ENCODE measurements at places on chromosomes 2 and 18.

DNA sequence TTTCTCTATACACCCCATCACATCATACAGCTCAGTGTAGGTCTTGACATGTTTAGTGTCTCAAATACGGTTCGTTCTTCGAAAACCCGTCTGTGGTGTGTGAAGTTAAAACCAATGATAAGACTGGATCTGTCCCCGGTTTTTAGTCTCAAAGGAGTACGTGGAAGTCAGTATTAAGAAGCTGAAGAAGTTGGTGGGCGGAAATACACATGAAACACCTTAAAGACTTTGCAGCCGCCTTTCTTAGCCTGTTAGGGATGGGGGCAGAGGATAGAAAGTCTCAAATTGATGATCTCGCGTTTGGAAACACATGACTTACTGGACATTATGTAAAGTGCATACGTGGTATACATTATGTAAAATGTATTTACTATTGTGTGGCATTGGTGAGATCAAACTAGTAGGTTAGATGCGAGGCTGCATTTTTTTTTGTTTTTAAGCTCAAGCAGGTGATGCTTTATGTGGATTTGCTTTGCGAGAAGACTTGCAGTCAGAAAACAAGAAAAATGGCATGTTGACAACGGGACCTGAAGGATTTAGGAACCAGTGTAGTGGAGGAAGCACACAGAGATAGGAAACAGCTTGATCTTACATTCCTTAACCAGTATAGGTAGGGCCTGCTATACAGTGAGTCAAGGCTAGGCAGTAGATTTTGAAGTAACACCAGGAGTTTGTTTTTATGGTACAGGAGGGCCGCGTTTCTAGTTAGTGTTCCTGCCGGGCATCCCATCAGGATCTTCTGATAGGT lies 1.2 kb downstream of the CNOT11 start:
- DNase-seq = no peak

- DNase-seq = no peak
These were observed 45.4 kb downstream of the SPRED2 start for GRCh38 chr2:65386989-65387388.

DNA sequence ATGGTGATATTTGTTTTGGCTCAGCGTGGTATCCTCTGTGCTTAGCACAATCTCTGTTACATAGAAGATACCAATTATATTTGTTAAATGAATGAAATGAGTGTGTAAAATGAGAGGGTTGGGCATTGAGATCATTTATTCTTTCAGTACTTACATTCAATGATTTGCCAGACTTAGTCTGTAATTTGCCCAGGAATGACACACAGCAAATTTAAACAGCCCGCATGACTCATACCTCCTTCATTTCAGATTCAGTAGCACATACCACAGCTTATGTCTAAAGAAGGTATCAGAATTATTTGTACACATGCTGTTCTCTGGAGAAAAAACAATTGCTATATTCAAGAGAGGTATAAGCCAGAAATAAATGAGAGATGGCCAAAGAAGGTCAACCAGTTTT lies 37.0 kb downstream of the KLHL14 start:
- DNase-seq = peak; percentile 75

DNA sequence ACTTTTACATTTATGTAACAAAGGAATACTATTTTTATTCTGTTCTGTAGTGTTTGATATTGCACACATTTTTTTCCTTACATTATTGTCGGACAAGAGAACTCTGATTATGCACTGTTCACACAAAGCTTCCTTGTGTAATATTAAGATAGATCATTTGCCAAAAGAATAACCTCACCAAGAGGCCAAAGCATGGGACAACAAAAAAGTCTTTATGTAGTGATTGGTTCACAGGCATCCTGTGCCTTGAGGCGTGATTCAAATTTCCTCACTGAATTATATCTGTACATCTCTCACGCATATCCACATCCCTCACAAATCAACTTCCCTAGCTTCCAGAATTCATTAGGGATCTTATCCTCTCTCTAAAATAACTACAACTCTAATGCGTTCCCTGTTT lies 642.7 kb downstream of the NR4A2 start:
- no peak for DNase-seq

DNA sequence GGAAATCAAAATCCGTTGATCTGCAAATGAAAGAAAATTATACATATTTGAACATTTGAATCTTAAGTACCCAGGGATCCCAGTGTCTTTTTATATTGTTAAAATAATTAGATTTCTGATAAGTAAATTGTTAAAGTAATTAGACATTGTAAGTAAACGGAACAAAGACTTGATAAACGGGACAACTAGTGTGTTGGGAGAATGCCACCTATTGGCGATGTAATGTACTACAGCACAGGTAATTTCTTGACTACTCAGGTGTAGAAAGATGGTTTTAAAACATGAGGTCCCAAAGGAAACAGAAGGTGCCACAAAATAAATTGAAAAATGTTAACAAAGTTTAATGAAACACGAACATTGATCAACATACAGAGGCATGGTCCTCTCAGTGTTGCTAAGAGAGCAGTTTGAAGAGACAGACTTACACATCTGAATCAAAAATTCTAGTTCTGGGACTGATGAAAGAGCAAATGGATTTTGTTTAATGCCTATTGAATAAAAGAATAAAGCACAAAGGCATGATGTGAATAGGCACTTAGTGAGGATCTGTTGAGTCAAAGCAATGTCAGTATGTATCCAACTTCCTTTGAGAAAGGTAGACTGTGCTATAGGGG lies 103.4 kb upstream of the RASGRP3 start:
- DNase-seq = peak; percentile 61

- no peak for DNase-seq
These were observed 8.6 kb downstream of the SNRNP27 start for GRCh38 chr2:69902213-69902922.

DNA sequence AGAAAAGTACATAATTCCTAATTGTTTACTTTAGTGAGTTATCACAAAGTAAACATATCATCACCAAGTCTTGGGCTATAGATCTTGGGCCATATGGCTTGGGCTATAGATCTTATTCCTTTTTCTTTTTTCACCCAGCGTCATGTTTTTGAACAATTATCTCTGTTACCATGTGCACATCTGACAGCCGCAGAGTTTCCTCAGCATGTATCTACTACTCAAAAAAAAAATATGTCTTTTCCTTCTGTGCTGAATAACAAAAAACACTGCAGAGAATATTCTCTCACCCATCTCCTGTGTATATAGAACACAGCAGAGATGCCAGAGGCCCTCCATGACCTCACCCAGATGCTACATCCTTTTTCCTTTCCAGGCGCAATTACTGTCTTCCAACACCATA lies 76.2 kb upstream of the MYO3B start:
- DNase-seq = peak; percentile 84

DNA sequence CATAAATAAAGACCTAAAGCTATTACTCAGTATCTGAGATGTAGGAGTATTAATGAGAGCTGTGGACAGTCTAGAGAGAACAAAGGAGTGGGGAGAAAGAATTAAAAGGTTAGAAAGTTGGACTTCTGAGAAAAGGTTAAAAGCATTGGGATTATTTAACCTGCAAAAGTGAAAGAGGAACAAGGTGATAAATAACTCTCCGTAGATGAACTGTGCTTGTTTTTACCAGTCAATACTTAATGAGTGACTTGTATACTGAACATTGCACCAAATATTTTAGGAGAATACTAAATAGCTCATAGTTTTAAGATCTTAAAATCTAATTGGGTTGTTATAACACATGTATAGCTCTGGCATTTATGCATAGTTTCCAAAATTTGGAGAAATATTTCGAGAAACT lies 137.5 kb downstream of the GPD2 start:
- DNase-seq = no peak

GRCh38 chr2:65800998-65801397 lies 368.6 kb upstream of the SPRED2 start:
- peak; percentile 64 for DNase-seq

GRCh38 chr18:27110319-27110718 lies 74.8 kb downstream of the CHST9 start:
- no peak for DNase-seq

GRCh38 chr18:34650121-34650545 lies 60.0 kb upstream of the DTNA start:
- peak; percentile 50 for DNase-seq

GRCh38 chr2:133135035-133135654 lies 433.1 kb downstream of the NCKAP5 start:
- no peak for DNase-seq

DNA sequence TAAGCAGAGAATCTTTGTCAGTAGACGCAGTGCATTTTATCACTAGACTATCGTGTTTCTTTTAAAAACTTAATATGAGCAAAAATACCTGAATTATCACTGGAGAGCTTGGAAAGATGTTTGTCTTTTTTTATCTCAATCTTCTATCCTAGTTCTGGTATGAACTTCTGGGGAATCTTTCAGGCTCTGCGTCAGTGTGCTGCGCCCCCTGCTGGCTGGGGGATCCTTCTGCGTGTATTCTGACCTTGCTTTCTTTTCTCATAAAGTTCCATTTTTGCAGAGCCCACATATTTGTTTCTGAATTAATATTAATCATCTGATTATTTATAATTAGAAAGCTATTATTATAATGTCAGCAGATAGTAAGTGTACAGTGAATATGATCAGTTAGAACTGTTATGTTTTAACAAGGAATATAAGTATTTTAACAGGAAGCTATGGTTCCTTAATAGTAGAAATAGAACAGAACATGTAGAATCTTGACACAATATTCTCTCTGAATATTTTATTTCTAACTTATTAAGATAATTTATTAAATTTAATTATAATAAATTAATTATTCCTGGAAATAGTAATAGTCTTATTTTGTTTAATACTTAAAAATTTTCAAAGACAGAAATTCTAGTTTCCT lies 945.0 kb upstream of the CRIM1 start:
- DNase-seq = peak; percentile 70

DNA sequence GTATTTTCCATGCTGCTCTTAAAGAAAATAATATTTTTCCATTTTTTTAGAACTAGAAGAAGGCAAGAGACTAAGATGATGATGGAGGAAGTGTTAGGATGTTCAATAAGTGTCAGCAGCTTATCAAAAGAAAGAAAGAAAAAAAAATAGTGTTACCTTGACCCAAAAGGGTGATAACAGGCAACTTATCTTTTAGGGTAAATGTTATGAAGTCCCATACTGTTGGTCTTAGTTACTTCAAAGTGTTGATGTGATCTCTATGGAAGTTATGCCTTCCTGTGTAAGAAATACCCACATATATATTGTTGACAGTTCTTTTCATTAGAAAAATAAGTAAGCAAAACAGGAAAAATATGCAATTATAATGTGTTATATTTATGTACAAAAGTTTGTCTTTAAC lies 143.5 kb downstream of the OTX1 start:
- DNase-seq = no peak

DNA sequence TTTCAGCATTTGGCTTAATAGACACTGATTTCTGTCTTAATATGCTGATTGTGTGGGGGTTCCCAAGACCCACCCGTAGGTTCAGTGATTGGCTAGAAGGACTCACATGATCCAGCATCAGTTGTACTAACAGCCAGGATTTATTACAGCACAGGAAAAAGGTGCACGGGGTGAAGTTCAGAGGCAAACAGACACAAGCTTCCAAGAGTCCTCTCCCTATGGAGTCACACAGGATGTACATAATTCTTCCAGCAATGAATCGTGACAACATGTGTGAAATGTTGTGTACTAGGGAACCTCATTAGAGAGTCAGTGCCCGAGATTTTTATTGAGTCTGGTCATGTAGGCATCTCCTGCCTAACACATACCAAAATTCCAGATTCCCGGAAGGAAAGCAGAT lies 52.8 kb downstream of the GALNT1 start:
- no peak for DNase-seq

DNA sequence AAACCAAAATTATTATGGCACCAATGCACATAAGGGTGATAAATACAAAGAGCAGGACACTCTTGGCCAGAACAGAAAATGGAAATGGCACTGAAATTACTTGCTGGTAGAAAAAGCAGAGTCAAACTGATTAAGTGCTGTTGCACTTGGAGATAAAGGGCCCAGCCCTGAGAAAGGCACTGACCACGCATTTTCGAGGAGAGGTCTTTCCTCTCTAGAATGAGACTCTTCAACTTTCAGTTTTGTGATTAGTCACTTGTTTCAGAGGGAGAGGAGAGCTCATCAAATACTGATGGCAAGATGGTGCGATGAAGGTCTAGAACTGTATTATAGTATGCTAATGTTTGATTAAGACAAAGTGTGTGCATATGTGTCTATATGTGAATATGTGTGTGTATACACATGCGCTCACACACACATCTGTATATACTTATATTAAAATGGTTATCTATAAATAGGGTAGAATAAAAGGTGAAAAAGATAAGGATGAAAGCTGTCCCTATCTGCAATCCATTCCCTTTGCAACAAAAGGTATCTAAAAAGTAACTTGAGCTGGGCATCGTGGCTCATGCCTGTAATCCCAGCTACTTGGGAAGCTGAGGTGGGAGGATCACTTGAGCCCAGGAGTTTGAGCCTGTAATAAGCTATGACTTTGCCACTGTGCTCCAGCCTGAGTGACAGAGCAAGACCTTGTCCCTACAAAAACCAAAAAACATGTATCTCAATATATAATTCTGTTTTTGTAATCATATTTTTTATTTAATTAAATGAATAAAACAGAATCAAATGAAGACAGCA lies 48.8 kb upstream of the ZDBF2 start:
- no peak for DNase-seq

DNA sequence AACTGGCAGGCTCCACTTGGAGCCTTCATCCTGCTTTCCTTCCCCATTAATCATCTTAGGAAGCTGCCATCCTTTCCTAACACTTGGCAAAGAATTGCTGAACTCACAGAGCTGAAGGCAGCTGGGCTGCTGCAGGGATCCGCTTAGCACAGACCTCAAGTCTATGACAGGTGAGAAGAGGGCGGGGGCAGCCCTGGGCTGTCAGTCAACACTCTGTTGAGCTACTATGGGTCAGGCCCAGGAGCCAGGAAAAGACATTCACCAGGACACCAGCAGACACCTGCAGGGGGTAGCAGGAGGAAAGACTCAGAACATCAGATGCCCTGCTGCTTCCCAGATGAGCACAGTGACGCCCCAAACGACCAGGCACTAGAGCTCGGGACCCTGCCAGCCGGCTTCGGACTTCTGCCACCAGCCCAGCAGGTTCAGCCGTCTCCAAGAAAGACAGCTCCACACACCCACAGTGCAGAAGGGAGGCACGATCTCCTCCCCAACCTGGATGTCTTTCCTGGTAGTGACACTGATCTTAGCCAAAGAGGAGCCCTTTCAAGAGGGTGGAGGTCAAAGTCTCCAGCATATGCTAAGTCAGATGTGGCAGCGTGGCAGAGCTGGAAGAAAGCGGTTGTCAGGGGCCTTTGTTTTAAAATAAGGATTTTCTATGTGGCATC lies 55.2 kb downstream of the SNORC start:
- peak; percentile 15 for DNase-seq

- DNase-seq = peak; percentile 91
These were observed 175.4 kb upstream of the NETO1 start for GRCh38 chr18:73043211-73043610.

GRCh38 chr2:162063281-162063680 lies 10.7 kb downstream of the DPP4 start:
- DNase-seq = peak; percentile 70

DNA sequence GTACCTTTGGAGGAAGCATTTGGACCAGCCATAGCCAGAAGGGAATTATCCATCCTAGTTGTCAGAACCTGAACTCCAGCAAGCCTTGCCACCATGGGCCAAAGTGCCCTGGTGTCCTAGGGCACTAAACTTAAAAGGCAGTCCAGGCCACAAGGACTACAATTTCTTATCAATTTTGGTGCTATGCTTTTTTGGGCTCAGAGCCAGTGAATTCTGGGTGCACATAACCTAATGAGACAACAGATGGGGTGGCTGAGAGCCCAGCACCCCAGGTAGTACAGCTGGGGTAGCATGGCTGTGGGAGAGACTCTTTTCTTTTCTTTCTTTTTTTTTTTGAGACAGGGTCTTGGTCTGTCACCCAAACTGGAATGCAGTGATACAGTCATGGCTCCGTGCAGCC lies 14.4 kb upstream of the RANBP2 start:
- no peak for DNase-seq
